CD4-positive, alpha-beta T cell treated with Interleukin-21 for 1 hour (primary cell): ENCODE measurements at places on chromosomes 4 and X.

DNA sequence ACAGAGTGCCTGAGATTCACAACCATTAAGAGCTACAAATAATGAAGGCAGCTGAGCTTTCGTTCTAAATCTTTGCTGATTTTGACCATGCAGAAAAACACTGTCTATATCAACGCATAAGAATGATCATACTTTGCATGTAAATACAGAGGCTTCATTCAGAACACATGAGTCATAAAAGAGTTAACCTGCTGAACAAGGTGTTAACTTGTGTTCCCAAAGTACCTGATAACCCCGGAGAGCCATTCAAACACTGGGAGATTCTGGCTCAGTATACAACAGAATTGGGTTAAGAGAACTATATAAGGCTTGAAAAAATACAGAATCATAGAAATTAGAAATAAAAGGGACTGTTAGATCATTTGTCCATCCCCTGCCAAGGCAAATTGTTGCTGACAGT, 964.3 kb upstream of the TENM3 start:
- DNase-seq = no peak

DNA sequence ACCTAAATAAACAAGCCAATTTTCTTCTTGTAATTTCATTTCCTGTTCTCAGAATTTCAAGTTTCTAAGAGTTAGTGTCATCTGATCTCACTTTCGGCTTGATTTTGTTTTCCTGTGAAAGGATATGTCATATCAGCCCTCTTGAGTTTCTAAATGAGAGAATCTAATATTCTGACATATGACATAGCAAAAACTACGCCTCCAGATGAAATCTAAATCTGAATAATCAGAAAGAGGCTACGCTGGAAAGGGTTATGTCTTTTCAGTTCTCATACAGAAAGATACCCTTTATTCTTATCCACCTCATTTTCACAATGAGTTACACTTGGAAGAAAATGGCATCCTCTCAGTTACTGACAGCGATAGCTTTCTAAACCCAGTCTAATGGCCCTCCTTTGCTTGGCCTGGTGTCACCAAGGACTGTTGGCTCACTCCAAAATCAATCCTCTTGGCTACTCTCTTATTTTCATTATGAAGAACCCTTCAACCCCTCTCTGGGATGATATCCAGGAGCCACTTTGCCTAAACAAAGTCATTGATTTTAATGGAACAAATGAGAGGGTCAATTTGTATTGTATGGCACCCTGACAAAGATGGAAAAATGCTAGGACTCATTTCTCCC, 65.6 kb downstream of the ASB9 start:
- peak; percentile 14 for DNase-seq

GRCh38 chr4:148116264-148116663, 325.9 kb downstream of the NR3C2 start:
- DNase-seq = no peak

GRCh38 chr4:68895561-68896198, 55.9 kb downstream of the UGT2A3 start:
- no peak for DNase-seq

GRCh38 chr4:38795087-38795486, 9.5 kb downstream of the TLR1 start:
- no peak for DNase-seq

GRCh38 chr4:107793996-107794395, 30.7 kb upstream of the SGMS2 start:
- no peak for DNase-seq

GRCh38 chr4:6063684-6064083, 45.5 kb upstream of the C4orf50 start:
- no peak for DNase-seq

DNA sequence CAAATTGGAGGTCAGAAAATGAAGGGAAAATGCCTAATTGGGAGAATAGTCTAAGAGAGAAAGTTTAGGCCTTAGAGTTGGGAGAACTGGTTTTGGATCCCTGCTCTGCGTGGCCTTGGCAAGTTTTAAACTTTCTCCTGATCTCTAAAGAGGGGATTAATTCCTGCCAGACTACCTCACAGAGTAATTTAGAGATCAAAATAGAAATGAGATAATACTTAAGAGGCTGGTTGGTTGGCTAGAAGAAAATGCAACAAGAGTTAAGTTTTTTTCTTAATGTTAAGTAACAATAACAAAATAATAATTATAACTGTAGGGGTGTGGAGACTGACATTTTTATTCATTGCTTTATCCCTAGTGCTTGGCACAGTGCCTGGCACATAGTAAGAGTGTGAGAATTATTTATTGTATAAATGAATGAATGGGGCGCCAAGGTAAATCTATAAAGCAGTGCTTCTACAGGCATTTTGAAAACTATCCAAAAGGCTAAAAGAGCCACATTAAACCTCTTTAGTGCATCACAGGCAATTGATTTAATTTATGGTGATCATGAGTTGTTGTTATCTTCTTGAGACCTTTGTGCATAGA, 160.5 kb downstream of the RASL11B start:
- DNase-seq = no peak

- DNase-seq = no peak
Observed at GRCh38 chr4:154634058-154634457, 21.6 kb upstream of the FGG start.

DNA sequence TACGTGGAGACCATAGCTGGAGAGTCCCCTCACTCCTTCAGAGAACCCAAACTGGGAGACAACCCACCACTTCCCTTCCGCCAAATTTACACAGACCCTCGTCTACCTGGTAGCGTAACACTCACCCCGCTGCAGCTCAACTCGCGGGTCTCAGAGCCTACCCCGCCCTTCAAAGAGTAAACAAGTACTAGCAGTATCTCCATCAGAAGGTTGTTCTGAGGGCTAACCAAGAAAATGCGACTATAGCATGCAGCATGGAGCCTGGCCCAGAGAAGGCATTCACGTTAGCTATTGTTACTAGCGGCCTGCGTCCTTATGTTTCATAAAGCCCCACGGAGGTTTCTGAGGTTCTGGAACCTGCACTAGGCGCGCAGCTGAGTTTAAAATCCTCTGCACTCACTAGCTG, 531 bp upstream of the MANBA start:
- peak; percentile 26 for DNase-seq

DNA sequence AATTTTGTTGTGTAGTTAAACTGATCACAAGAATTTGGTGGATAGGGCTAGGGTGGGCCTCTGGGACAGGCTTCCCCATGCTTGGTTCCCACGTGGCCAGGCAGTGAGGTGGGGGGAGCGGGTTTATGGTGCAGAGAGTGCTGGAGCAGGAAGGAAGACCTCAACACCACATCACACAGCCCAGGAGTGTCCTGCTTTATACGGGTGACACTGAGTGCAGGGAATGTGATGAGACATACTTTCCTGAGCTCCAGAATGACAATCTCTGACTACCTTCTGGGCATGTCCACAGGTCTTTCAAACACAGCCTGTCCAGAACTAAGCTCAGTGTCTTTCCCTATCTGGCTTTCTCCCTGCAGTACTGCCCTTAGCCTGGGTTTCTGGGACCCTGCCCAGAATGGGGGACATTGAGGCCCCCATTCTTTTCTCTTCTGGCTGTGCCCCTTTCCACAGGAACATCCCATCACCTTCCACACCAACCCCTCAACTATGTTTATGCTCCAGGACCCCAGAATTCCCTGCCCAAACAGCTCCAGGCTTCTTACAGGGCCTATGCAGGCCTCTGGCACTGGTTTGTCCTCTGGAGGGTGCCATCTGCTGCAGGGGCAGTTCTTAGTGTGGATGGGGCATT, 36.5 kb upstream of the RASL11B start:
- DNase-seq = no peak

GRCh38 chrX:34341258-34341657, 209.1 kb upstream of the FAM47A start:
- DNase-seq = no peak

DNA sequence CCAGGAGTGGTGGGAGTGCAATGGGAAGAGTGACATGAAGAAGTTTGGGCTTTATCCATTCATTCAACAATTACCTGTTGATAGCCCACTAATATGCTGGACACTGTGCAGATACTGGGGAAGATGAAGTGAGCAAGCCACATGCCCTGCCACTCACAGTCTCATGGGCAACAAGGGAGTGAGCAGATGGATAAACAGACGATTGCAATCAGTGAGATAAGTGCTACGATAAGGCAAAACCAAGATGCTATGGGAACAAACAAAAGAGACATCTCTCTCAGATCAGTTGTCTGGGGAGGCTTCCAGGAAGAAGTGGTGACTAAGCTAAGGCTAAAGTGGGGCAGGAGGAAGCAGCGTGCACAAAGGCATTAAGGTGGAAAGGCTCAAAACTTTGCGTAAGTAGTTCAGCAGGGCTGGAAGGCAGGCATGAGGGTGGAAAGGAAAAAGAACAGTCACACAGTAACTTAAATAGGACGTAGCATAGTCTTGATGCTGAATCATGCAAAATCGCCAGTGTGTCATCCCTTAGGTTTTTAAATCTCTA, 31.7 kb downstream of the GAB3 start:
- peak; percentile 74 for DNase-seq

GRCh38 chrX:16258882-16259281, 91.6 kb downstream of the MAGEB17 start:
- DNase-seq = no peak

DNA sequence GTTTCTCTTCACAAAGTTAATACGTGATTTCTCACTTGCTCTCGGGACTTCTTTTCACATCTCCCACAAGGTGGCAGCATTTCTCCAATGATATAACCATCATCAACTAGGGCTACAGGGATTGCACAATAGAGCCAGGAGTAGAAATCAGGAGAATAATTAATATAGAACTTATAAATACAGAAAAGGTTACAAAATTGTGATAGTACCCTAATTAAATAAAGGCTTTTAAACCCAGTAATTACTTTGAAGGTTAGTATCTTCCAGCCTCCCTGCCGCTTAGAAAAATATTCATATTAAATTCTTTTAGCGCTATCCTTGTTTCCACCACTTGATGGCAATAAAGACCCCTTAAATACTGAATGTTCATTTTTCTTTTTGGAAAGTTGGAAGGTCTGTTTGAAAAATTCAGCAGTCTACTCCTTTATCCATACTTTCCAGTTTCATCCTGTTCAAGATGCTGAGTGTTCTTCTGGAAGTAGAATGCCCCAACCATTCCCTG, 65.8 kb downstream of the RASGEF1B start:
- peak; percentile 74 for DNase-seq

- no peak for DNase-seq
Observed at GRCh38 chr4:7419961-7420660, 14.6 kb downstream of the PSAPL1 start.

GRCh38 chr4:38013461-38014366, 53.5 kb downstream of the PTTG2 start:
- no peak for DNase-seq

DNA sequence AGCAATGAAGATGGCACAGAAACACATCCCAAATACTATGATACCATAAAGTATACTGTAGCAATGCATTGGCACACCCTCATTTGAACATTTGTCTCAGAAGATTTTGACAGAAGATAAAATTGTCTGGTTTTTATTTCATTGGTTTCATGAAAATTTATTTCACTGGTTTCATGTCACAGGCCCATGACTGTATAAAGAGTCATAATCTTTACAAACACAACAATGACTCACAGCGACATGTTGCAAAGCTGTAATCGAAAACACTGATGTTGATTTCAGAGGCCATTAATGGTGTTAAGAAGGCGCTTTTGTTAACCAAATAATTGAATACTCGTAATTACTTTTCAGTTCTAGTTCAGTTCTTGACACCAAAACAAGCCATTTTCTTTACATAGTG, 8.1 kb upstream of the DTHD1 start:
- no peak for DNase-seq

- DNase-seq = no peak
Observed at GRCh38 chrX:74434336-74434735, 13.0 kb downstream of the SLC16A2 start.

DNA sequence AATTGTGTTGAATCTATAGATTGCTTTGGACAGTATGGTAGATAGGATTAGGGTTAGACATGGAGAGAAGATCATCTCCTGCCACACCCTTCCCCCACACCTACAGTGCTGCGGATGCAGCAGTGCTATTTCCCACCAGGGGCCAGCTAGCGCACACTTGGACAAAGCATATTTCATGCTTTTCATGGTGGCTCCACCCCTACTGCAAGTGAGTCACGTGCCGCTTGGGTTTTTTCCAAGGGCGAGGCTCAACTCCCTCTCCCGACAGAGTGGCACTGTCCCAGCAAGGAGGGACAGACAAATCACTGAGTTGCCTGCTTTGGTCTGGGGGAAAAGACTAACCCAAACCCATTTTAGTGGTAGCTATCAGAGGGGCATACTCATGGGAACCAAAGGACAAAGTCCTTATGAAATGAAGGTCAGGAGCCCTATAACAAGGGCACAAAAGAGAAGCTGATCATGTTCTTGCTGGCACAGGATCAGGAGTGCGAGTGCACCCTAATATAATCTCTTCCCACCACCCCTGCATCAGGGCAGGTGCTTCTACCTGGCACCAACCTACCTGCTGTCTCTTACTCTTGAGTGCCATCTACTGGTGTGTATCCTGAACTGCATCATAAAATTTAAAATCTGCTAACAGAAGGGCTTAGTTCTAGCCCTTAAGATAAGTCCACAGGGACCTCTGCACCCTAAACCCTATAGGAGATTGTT, 55.1 kb upstream of the PGAM4 start:
- DNase-seq = peak; percentile 62

GRCh38 chr4:18127030-18127429, 105.5 kb upstream of the LCORL start:
- DNase-seq = no peak
